ENCODE measurements at places on chromosomes 1 and 21.
A peak's percentile ranks its signal among the peaks of the same experiment; 100 is the strongest.

DNA sequence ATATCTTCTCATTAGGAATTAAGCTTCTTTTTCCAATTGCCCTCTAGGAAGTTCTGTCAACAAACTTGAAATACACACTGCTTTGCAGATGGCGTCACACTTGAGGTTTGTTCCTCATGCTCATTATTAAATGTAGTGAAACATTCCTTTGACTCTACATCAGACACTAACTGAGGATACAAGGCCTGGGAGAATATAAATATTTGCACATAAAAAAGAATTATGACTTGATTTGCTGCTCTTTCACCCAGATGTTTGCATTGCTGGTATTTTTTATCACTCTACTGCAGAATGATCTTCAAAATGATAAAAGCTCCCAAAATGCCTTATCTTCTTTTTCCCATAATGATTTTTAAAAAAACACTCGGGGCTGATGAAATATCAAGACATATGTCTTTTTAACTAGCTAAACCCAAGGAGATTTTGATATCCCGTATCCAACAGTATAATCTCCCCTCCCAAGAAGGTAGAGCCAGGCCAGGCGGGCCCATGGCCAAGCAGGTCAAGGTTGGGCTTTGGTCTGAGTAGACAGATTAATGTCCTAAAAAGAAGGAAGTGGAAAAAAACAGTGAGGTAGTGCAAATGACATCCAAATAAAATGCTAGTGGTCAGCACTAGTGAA, 264.6 kb downstream of the HHIPL2 start:
- peak; percentile 92 for DNase-seq

GRCh38 chr1:92081031-92081430, 886 bp downstream of the BTBD8 start:
- DNase-seq = no peak

GRCh38 chr1:47894410-47895278, 102.5 kb downstream of the TRABD2B start:
- no peak for DNase-seq

GRCh38 chr1:235270625-235271024, 57.4 kb downstream of the ARID4B start:
- no peak for DNase-seq

GRCh38 chr1:170356585-170356984, 175.4 kb upstream of the GORAB start:
- no peak for DNase-seq

DNA sequence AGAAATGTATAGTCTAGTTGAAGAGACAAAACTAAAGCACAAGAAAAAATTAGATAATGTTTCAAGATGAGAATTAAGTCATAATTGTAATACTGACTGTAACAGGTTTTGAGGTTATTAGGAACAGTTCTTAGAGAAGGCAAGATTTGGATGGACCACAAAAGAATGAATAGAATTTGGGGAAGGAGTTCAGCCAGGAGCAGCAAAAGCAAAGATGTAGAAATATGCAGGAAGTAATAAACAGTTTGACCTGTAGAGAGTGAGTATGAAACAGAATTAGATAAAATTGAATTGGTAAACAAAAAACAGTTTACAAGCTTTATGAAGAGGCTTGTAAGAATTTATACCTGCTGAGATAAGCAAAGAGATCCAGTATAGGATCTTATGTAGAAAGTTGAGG, 16.3 kb downstream of the VPS45 start:
- DNase-seq = no peak

DNA sequence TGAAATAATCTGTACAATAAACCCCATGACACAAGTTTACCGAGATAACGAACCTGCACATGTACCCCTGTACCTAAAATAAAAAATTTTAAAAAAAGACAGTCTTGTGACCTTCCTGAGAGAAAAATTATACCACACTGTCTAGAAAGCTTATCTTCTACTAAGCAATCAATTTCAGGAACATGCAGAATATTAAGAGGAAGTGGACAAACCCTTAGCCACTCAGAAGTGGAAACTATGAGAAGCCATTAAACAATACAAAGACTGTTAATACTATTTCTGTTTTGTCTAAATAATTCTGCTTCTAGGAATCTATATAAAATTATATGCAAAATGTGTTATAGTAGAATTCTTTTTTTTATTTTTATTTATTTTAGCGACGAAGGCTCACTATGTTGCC, 93.9 kb downstream of the ADAMTS1 start:
- DNase-seq = no peak

DNA sequence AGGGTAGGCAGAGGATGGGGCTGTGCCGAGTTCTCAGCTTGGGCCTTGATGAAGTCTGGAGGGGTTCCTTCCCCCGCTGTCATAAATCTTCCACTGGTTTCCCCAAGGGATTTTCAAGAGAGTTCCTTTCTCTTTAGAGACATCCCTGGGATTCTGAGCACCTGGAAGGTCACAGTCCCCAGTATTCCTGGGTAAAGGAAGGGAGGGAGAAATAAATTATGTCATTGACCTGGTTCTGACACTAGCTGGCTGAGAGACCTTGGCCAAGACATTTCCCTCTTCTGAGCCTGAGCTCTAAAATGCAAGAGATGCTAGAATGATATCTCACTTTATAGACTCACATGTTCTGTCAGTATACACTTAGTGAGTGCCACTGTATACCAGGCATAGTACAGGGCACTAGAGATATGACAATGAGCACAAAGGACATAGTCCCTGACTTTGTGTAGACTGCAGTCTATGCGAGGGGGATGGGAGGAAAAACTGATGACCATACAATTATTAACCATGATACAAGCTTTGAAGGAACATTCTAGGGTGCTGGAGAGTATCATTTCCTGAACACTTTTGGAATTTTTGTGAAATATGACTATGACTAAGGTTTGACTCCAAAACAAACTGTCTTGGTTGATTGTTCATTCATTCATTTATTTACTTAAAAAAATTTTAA, 165.8 kb upstream of the JUN start:
- no peak for DNase-seq

DNA sequence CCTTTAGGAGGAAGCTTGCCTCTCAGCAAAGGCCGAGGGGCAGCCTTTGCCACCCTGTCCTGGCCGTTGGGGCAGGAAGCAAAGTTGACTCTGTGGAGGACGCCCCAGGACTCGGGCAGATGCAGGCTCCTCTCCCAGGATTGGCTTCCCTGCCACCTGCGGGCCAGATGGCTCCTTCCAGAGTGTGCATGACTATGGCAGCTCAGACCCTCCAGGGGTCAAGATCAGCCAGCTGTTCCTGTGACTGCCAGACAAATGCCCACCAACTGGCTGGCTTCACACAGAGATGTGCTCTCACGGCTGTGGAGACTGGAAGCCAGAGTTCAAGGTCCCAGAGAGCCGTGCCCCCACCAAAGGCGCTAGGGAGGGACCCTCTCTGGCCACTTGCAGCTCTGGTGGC, 87.0 kb upstream of the VAMP3 start:
- no peak for DNase-seq

DNA sequence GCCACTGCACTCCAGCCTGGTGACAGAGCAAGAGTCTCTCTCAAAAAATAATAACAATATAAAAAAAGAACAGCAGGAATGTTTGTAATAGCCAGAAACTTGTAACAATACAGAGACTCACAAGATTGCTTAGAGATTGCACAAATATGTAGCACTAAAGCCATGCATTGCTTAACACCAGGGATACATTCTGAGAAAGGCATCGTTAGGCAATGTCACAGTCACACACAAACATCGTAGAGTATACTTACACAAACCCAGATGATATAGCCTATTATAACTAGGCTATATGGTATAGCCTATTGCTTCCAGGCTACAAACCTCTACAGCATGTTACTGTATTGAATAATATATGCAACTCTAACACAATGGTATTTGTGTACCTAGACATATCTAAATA, 45.3 kb downstream of the GPATCH2 start:
- DNase-seq = no peak

DNA sequence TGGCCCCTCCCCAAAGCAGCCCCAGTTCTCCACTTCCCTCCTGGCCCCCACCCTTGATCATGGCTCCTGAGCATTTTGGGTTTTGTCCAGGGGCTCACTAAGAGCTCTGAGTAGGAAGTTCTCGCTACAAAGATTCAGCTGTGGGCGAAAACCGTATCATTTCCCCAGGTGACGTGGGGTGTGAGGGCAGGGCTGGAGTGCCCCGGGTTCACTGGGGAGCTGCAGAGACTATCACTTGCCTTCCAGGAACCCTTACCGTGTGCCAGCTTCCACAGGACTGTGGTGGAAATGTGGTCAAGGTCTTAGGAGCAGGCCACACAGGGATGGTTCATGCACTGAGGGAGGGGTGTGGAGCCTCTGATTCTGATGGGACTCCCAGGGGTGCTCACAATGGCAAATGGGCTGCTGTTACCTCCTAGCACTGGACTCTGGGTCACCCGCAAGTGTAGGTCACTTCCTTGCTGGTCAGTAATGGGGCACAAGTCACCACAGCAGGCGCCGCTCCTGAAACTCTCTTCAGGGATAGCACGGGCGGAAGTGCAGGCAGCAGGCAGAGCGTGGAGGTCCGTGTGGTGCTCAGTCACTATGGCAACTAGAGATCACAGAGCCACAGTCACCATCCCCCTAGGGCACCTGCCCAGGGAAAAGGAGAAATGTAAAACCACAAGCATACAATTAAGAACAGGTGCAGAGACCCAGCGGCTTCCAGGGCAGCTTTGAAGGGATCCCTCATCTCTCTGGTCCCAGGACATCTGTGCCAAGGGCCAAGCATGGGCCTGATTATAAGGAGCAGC, 35.4 kb downstream of the RSPH1 start:
- DNase-seq = no peak

DNA sequence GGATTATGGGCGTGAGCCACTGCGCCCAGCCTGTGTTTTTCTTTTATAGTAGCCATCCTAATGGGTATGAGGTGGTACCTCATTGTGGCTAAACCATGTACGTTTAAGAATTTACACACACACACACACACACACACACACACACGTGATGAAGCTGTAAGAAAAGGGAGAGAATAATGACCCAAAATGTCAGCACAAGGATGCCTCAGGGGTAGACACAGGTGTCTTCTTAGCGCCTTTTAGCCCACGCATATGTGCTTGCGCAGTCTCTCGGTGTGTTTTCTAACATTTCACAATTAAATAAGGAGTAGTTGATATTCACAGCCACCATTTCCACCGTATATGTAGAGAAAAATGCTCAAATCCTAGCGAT, 782 bp upstream of the PFKL start:
- DNase-seq = no peak

DNA sequence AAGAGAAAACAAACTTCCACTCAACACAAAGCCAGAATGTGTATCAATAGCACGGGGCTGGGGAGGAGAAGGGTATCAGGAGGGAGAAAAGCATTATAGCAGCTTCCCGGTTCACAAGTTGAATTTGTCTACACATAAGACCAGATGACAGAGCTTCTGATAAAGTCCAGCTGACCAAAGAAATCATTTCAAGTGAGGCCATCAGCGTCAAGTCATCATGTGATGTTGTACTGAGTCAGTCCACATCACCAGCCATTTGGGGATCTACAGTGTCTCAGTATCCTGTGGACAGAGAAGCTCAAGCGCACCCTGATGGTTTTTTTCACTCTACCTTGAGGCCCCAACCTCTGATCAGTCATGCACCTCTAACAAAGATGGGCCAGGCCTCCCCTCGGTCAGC, 33.0 kb downstream of the SETD4 start:
- DNase-seq = no peak

DNA sequence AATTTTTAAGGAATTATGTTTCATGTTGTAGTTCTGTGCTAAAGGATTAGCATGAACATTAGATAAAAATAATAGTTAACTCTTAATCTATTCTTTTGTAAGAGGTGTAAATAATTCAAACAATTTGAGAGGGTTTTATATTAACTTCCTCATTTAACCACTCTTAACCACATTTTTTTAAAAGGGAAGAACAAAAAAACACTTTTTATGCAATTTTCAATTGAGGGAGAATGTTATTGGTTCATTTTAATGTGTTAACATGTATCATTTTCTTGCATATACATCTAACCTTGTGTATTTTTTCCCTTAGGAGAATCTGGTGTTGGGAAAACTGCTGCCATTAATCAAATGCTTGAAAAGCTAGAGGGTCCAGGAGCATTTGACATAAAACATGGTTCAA, 169.0 kb downstream of the LBR start:
- DNase-seq = no peak

DNA sequence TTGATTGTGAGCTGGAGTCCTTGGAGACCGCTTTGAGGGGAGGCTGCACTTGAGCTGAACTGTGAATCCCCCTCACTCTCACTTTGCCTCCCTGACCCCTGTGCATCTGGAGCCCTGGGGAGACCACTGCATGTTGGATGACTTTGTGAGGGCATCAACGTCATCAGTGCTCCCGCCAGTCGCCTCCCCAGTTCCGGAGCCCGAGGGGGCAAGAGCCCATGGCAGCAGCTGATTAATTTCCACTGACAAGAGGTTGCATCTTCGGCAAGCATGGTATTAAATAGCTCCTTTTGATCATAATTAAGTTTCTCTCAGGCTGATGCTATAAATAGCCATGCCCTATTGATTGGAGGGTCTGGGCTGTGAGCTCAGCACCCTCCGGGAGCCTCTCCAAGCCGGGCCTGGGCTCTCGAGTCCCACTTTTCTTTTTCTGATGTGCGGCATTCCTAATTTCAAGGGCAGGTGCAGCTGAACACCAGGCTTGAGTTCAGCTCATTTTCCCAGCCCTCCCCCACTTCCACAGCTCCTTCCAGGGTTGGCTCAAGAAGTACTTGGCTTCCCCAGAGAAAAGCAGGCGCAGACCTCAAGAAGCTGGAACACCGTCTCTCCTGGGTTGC, 33.2 kb downstream of the KCND3 start:
- no peak for DNase-seq

DNA sequence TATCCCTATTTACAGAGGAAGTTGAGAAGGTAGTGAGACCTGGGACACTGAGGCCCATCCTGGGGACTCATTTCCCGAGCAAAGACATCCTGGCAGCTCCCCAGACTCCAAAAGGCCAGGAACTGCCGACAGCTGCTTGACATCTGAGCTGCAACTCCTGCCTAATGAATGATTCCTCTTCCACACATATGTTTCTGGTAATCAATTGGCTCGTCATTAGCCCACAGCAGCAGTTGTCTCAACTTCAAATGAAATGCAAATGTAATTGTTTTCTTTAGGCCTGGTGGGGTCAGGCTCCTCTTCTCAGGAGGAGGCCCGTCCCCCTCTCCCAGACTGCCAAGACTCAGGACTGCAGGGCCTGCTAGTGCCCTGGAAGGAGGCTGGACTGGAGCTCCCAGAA, 61.8 kb upstream of the DISP3 start:
- no peak for DNase-seq

GRCh38 chr1:83693427-83694126, 305.4 kb downstream of the TTLL7 start:
- peak; percentile 9 for DNase-seq

DNA sequence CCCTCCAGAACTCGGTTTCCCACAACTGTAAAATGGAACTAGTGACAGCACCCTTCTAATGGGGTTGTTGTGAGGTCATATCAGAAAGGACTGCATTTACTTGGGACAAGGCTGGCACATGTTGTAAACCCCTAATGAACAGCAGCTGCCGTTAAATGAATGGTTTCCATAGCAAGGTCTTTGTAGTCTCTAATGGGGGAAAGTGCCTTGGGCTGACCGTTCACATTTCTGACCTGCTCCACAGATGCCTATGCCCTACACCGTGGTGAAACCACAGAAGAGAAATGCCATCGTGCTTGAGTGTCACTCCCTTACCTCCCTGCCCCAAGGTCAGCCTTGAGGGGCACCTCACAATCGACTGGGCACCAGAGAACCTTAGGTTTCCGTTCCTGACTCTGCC, 143.1 kb downstream of the ZSCAN20 start:
- DNase-seq = no peak
